Activated CD8-positive, alpha-beta memory T cell treated with anti-CD3 and anti-CD28 coated beads, Interleukin-2, amount 10 ng/mL, durations not matched to agents 7 days and 5 days (primary cell): ENCODE measurements at places on chromosomes 11 and 22. TPM values are rescaled to one million over a fixed set of nuclear protein-coding genes. Genes with fewer than 3 reads are reported as not detected.

GRCh38 chr11:46451759-46452158 is 60.2 kb upstream of the CHRM4 start:
- DNase-seq = no peak

DNA sequence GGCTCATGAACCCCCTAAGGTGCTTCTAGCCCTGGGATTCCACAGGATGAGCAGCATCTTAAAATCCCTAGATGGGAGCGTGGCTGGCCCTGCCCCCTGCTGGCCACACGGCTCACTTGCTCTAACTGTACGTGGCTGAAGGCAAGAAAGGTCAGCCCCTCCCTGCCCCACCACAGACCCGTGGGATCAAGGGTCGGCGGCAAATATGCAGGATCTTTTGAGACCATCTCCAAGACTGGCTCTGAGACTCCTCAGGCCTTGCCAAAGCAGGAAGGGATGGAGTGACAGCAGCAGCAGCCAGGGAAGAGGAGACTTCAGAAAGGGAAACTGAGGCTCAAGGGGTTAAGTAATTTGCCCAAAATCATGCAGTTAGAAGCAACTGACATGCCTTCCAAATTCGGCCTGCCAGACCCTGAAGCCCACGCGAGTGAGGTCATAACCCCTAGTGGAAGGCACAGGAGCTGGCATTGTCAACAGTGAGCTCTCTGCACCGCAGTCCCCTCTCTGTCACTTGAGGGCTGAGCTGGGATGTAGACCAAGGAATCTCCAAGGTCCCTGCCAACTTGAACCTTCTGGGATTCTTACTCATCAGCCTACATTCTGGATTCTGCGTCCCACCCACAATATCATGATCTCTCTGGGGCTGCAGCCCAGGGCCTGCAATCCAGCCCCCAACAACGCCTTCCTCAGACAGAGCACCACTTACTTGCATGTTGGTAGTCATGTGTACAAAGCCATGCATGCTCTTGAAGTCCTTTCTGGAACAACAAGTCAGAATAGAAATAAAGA is 31.4 kb downstream of the CREB3L1 start:
- peak; percentile 80 for DNase-seq

DNA sequence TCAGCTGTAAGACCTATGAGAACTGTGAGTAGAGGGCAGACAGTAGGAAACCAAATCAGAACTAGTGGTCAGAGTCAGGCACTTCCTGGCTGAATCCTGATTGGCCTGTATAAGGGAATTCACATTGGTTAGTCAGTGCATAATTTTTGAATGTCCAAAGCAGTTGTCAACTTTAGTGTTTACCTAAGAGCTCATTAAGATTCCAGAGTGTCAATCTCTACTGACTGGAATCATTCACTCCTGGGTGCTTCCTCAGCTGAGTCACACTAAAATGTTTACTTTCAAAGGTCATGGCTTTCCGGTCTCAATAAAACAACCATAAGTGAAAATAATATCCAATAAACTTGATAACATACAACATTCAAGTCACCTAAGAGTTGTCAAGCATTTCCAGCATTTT is 306.1 kb downstream of the C11orf87 start:
- no peak for DNase-seq

- no peak for DNase-seq
Observed at GRCh38 chr11:126336671-126337101, 18.8 kb upstream of the ST3GAL4 start.

DNA sequence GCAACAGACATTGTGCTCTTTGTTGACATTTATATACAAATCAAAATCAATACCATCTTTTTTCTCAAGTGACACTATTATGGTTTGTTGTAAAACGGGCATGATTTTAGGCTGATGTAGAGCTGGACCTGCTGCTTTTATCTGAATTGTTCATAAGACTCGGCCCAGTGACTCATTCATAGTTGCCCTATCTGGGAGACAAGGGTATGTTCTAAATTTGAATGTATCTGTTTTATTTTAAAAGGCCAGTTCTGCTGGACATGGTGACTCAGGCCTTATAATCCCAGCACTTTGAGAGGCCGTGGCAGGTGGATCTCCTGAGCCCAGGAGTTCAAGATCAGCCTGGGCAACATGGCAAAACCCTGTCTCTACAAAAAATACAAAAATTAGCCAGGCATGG is 39.3 kb downstream of the CEP295 start:
- no peak for DNase-seq

The RCOR2 gene
- total RNA-seq = 0.47 TPM

The LMO2 gene
- not detected for total RNA-seq

The SOX10 gene
- not detected for total RNA-seq

- no peak for DNase-seq
Observed at GRCh38 chr11:117874253-117874909, 2.1 kb downstream of the FXYD6 start.

The CD3E gene
- total RNA-seq = 526 TPM

DNA sequence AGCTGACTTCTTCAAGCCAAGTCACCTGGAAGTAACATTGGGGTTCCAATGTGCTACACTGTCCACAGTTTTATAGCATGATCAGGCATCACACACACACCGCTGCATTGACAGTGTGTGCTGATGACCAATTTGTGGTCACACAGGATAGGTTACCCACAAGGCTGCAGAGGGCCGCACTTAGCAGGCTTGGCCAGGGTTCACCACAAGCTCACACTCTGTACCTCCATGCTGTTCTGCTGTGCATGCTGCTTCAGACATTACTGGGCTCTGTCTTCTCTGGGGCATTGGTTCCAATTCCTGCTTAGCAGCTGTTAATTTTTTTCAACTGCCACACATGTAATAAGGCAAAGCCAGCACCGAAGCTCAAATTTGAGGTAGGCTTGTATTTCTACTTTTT is 11.0 kb upstream of the NRIP3 start:
- no peak for DNase-seq

DNA sequence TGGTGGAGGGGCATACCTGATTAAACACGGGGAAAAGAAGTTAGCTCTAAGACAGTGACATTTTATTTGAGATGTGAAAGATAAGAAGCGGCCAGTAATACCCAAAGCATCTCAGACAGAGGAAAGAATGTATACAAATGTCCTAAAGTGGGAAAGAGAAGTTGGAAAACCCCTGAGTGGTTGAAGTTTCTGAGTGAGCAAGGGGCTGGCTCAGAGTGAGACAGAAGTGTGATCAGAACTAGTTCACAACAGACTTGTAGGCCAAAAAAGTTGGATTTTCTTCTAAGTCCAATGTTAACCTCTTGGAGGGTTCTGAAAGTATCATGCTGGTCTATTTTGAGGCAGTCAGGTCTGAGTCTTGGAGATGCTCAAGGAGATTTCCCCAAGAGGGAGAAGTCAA is 608.7 kb downstream of the SOX6 start:
- no peak for DNase-seq

GRCh38 chr22:36612458-36612857 is 83.5 kb upstream of the EIF3D start:
- no peak for DNase-seq

The H19 gene
- not detected for total RNA-seq

GRCh38 chr11:119616586-119617339 is 112.2 kb downstream of the NECTIN1 start:
- DNase-seq = no peak

DNA sequence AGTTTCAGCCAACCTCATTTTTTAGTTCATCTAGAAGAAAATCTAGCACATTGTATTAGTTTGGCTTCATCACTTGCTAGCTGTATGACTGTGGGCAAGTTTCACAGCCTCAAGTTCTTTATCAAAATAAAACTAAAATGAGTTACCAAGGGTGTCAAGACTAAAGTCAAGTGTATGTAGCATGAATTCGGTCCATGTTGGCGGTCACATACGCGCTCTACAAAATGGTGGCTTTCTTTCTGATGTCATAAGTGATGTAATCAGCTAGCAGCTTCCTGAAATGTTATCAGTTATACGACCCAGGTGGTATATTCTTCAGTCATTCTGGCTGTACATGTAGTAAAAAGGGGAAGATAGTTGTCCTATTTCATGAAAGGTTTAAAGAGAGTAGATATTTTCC is 50.5 kb downstream of the POLD3 start:
- DNase-seq = no peak

DNA sequence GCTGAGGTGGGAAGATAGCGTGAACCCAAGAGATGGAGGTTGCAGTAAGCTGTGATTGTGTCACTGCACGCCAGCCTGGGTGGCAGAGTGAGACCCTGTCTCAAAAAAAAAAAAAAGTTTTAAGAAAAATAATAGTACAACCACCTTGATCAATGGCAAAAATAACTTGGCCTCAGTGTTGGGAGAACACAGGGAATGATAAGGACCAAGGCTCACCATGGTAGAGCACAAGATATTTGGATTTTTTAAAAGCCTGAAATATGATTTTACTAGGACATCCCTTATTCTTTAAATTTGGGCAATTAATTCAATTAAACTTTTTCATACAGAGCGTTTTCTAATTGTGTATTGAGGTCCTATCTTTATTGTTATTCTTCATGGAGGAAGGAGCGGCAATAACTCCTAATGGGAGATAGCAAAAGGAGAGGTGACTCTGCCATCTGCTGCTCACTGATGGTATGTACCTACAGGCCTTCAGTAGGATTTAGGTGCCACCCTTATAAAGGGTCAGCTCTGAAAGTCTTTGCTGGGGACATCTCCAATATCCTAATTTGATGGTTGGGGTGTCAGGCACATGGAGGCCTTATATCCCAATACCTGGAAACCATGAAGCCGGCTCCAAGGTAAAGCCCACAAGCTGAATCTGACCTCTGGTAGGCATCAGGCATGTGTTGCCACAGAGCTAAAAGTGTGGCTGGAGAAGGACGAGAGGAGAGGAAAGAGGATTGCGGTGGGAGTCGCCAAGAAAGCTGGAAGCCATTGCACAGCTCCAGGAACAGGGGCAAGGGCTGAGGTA is 21.9 kb upstream of the POLD3 start:
- no peak for DNase-seq

GRCh38 chr22:27507935-27508526 is 293.5 kb downstream of the MN1 start:
- DNase-seq = no peak

DNA sequence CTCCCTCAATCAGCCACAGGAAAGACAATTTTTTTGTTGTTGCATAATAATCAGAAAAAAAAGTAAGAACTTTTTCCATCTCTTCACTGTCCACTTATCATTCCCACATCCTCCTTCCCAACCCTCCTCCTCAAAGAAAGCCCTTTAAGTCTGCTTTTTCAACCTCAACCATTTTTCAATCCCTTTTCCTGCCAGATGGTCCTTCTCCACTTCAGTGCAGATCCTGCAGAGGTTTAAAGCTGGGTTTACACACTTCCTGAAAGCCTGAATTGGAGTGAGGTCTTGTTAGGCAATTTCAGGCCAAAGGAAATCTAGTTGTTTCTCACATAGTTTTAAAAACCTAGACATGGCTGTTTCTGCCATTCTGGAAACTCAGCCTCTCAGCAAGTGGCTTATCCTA is 78.3 kb downstream of the RPL27A start:
- DNase-seq = no peak

- no peak for DNase-seq
Observed at GRCh38 chr11:6191742-6192141, 7.3 kb upstream of the OR52W1 start.

GRCh38 chr11:43923406-43924111 is 18.9 kb upstream of the C11orf96 start:
- no peak for DNase-seq

The PKDREJ gene
- total RNA-seq = not detected

- DNase-seq = no peak
Observed at GRCh38 chr11:124919898-124920297, 848 bp downstream of the HEPN1 start.

The OR2AT4 gene
- not detected for total RNA-seq

DNA sequence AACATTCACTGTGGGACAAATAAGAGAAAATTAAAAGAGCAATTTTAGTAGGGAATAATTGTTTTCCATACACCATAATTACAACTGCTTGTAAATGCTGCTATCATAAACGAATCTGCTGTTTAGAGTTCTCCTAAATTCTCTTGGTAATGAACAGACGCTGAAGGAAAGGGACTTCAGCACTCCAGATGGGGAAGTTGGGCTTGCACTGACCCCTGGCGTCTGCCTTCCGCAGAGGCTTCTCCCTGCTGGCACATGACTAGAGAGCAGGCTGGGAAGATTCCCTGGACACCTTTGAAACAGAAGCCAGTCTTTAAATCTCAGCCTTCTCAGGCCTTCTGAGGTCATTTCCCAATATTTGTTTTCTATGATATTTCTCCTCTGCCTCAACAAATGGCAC is 84.1 kb downstream of the NXPE2 start:
- no peak for DNase-seq

The OR2AG1 gene
- not detected for total RNA-seq

The TPBGL gene
- total RNA-seq = 0.07 TPM

GRCh38 chr11:60370811-60371298 is 7.5 kb upstream of the MS4A7 start:
- no peak for DNase-seq

The NOX4 gene
- not detected for total RNA-seq

The RFPL2 gene
- 0.41 TPM for total RNA-seq

DNA sequence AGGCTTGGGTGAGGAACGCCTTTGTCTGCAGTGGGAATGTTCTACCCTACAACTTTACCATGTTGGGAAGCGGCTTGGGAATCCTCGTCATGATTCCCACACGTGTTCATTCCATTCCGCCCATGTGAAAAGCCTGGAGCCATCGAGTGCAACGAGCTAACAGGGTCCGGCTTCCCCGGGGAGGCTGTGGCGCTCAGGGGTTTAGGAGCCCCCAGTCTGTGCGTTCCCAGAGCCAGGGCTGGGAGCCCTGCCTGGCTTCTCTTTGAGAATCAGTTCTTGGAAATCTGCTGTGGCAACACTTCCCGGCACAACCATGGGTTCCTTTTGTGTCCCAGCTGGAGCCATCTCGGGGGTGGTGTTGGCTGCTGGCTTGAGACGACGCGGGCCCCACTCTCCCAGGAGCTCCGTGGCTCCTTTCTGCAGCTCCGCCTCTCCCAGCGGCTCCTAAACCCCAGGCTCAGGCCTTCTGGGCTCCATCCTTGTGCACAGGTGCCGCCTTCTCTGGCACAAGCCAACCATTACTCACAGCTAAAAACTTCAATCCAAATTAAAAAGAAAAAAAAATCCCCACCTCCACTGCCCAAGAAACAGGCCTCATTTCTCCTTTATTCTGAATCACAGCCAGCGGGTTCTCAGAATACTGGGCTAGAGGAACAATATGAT is 18.7 kb upstream of the PPFIA1 start:
- no peak for DNase-seq

DNA sequence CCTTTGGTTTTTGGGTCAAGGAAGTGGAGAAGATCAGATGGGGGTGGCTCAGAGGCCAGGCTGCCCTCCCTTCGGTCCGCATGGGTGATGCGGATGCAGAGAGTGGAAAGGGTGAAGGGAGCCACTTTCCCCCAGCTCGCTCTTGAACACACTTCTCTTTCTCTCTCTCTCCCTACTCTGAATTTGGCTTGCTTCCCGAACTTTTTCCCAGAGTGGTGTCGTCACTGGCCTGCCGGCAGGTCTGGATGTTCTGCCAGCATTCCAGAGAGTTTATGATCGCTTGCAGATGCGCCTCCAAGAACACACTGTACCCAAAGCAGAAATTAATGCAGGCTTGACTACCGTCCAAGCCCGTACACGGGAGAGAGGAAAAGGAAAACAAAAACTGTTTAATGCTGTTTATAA is 103.2 kb downstream of the ZBTB16 start:
- DNase-seq = no peak

- DNase-seq = no peak
Observed at GRCh38 chr11:107202241-107202640, 184.0 kb upstream of the GUCY1A2 start.

- DNase-seq = no peak
Observed at GRCh38 chr22:26751217-26751616, 93.8 kb downstream of the MIAT start.
